SK-N-DZ (cell line): ENCODE measurements at places on chromosomes 1 and 21.

DNA sequence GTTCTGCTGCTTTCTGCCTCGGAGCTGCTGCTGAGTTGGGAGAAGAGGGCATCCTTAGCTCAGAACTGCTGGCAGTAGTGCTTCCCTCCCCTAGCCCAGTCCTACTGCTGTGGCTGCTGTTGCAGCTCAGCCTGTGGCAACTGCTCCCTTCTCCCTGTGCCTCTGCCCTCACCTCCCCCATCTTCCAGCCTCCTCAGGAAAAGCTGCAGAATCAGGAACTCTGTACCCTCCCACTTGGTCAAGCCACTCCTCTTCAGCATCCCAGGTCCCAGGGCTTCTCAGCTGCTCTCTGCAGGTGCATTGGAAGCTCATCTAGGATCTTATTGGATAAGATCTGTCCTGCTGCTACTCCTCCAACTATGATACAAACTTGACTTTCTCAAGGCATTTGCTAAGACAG lies 316.7 kb downstream of the BRINP2 start:
- no peak for DNase-seq

DNA sequence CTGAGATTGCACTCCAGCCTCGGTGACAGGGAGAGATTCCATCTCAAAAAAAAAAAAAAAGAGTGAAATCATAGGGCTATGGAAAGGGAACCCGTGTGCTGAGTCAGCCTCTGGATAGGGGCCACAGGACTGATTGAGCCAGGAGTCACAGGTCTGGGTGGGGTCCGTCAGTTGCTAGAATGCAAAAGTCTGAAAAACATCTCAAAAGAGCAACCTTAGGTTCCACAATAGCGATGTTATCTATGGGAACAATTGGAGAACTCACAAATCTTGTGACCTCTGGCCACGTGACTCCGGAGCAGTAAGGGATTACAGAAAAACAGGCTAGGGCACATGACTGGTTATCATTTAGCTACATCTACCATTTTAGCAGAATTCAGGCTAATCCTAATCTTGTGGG lies 32.8 kb upstream of the GREM2 start:
- no peak for DNase-seq

GRCh38 chr1:217881131-217881543 lies 250.0 kb downstream of the SPATA17 start:
- DNase-seq, result no peak

GRCh38 chr1:178498896-178499675 lies 2.3 kb upstream of the CLEC20A start:
- no peak for DNase-seq
